Cortex of kidney (tissue), 1 donor: ENCODE measurements at places on chromosomes 16 and 17.

GRCh38 chr17:65774787-65775186 is 213.3 kb upstream of the AXIN2 start:
- no peak for DNase-seq

DNA sequence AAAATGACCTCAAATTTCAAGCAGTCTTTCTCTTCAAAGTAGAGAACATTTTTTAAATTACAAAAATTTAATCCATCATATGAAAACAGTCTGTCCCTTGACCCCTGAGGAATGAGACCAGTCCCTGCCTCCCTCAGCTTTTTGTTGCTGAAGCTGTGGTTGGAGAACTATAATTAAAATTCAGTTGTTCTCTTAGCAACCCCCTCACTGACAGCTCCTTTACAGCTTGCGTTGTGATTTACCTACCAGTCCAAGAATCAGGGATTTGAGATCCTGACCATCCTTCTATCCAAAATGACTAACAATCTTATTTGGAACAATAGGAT is 29.8 kb downstream of the LYRM1 start:
- no peak for DNase-seq

DNA sequence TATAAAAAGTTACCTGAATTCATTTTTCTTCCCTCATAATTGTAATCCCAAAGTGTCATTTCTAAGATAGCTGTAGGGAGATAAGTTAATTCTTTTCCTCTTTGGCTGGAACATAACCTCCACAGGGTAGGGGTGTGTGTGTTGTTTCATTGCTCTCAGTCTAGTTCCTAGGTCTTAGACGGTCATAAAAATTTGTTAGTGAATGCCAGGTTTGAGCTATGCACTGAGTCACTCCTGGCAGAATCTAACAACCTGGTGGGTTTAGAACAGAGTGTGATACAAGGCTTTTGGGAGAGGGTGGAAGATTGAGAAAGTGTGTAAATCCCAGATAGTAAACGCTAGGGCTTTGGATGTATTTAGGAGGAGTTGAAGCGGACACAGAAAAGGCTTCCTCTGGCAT is 894 bp upstream of the PHKG2 start:
- no peak for DNase-seq

DNA sequence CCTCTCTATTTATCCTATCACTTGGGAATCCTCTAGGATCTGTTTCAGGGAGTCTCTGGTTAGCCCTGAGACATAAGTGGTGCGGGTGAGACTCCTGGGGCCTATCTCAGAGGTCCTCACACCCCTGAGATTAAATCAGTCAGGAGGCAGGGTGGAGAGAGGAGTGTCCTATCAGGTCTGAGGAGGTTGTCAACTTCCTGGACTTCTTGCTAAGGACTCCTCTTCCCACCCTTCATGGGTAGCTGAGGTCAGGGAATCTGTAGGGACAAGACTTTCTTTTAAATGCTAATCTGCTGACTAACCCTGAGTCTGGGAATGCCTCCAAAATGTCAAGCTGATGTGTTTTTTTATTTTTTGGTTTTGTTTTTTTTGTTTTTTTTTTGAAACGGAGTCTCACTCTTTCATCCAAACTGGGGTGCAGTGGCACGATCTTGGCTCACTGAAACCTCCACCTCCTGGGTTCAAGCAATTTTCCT is 6.6 kb upstream of the ARMC5 start:
- DNase-seq: no peak

- DNase-seq: no peak
Observed at GRCh38 chr17:40608061-40608581, 39.5 kb downstream of the SMARCE1 start.

- no peak for DNase-seq
Observed at GRCh38 chr16:78184238-78185183, 85.1 kb downstream of the WWOX start.

DNA sequence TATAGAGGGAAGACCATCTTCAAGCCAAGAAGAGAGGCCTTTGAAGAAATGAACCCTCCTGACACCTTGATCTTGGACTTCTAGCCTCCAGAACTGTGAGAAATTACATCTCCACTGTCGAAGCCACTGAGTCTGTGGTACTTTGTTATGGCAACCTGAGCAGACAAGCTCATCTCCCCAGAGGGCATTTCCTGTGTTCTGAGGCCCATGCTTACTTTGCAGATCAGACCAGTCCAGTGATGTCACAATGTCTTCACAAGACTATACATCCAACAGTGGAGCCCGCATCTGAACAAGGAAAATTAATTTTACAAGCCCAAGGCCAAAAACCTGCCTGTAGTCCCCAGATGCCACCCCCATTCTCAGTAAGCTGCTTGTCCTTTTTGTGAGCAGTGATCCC is 14.8 kb upstream of the C17orf113 start:
- no peak for DNase-seq

- DNase-seq: no peak
Observed at GRCh38 chr17:1059131-1059795, 62.3 kb downstream of the TIMM22 start.

- no peak for DNase-seq
Observed at GRCh38 chr17:8125947-8126490, 2.1 kb upstream of the HES7 start.

- DNase-seq: no peak
Observed at GRCh38 chr16:75389096-75389690, 44.1 kb downstream of the CFDP1 start.

GRCh38 chr16:276426-277077 is 808 bp upstream of the RGS11 start:
- no peak for DNase-seq

DNA sequence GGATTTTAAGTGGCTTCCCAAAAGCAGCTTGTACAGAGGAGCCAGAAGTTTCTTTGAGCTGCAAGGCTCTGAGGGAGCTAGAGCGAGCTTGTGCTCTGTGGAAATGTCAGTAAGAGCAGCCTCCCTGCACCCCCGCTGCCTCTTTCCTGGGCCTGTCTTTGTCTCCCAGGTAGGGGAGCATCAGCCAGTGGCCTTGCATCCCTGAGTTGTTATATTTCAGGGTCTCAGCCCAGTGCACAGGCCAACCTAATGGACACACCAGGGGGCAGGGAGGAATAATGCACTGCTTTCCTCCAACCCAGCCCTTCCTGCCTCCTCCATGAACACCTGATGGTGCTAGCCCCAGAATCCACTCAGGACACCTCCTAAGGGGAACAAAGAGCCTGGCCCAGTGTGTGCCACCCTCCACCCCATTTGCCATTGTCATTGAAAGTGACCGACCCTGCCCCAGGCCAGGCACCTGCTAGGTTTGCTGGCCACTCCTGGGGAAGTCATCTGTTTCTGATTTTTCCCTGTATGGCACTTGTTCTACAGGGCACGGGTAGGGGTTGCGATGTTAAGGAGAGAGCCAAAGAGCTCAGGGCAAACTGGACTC is 6.3 kb downstream of the TPPP3 start:
- no peak for DNase-seq

- DNase-seq: no peak
Observed at GRCh38 chr17:57515662-57516211, 229.4 kb downstream of the CCDC182 start.

GRCh38 chr16:5776876-5777275 is 679.3 kb upstream of the EEF2KMT start:
- DNase-seq: no peak

DNA sequence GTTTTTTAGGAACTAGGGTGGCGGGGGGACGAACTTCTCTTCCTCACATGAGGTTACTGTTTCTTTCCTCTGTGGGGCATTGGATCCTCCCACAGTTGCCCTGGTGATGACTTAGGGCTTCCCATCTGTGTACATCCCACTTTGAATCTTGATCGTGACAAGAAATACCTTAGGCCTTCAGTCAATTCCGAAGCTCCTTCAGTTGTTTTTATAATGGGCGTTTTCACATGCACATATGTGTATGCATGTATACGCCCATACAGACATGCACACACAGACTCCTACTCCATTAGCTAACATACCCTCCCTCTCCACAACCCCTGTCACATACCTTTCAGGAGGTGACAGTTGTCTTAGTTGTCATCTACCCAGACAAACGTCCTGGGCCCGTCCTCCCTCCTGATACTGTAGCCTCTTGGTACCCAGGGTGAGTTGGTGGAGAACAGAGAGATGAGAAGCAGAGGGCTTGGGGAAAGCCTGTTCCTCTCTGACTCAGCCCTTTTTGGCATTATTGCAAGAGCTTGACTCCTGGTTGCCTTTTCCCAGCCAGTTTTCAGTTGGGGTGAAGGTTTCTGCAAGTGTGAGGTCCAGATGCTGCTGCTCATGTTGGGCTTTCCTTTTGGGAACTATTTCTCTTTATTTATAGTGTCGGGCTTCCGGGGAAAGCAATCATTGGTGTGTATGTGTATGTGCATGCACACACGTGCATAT is 2.2 kb upstream of the AOC2 start:
- DNase-seq: no peak

DNA sequence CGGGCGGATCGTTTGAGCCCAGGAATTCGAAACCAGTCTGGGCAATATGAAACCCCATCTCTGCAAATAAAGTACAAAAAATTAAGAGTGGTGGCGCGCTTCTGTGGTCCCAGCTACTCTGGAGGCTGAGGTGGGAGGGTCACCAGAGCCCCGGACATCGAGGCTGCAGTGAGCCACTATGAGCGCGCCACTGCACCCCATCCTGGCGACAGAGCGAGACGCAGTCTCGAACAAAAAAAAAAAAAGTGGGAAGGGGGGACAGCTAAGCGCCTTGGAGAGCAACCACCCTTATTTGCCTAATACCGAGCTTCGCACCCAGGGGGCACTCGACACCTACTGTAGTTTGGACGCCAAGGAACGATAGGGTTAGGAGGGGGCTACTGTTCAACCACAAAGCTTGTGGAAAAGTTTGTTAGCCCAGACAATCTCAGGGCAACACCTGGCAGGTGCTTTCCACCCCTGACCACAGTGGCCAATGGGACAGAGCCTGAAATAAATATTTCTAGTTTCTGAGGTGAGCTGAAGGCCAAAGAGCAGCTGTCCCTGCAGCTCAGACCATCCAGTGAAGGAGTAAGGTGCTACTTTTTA is 847 bp upstream of the PSMC3IP start:
- no peak for DNase-seq

DNA sequence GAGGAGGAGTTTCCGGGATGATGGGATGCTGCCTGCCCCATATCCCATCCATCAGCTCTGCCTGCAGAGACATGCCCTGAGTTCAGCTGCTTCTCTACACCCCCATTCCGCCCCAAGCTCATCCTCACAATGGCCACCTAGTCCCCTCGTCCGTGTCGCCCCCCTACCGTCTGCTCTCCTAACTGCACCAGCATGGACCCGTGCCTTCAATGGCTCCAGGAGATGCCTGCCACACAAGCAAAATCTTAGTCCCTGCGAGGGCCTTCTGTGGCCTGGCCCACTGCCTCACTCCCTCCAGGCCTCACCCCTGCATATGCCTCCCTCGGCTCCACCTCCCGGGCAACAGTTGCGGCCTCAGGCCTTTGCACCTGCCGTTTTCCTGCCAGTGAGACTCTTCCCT is 1.8 kb upstream of the TELO2 start:
- DNase-seq: no peak

GRCh38 chr16:20944861-20945574 is 44.4 kb downstream of the LYRM1 start:
- DNase-seq: no peak
